ENCODE measurements at places on chromosomes 5 and 9.

DNA sequence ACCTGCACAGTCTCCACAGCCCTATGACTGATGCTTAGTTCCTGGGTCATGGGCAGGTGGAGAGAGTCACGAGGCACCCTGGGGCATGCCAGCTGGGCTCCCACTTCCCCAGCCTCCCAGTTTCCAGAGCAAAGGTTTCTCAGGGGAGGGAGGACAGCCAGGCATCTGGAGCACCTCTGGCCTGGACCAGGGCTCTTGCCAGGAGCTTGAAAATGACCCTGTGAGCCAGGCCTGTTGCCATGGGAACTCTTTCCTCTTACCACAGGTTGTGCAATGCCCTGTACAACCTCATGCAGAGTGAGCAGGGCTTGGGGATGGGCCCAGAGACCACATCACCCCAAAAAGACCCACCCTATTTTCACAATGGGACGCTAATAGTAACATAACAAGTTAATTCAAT lies 113.1 kb downstream of the PSD2 start:
- DNase-seq: no peak

DNA sequence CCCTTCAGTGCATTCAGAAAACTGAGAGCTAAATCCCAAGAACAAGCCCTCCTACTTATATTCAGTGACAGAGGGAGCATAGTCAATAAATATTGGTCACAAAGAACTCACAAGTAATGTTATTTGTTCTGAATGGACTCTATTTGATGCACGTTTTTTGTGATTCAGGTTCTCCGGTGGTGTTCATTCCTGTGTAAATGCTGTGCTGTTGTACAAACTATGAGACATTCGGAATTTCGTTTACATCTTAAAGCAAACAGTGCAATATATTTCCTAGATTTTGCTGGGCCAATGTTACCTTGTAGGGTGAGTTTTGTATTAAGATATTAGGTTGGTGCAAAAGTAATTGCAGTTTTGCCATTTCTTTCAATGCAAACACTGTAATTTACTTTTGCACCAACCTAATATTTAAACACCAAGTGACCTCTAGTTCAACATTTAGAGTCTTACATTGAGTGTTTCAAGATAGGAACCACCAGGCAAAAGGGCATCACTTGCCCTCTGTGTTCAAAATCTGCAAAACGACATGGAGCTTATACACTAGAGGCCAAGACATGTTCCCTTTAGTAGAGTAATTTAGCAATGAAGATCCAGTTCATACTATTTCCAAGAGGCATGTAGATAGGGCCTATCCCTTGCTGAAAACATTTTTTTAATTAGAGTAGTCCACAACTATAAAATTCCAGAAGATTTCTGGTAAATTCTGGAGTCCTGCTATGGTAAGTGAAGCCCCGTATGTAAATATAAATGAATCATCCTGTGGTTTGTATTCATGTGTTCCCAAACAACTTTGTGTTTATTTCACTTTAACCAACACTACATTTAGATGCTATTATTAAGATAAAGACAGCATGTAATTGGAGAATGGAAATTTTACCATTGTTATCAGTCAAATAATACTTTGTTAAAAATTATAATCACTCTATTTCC lies 444.0 kb upstream of the PTGER4 start:
- no peak for DNase-seq

- DNase-seq: no peak
These were observed at the start of gene SLC25A2 for GRCh38 chr5:141303756-141304155. TSS of gene SLC25A2 (minus strand) at chr5:141304049. CDS start at chr5:141303865, 184 bp downstream.

DNA sequence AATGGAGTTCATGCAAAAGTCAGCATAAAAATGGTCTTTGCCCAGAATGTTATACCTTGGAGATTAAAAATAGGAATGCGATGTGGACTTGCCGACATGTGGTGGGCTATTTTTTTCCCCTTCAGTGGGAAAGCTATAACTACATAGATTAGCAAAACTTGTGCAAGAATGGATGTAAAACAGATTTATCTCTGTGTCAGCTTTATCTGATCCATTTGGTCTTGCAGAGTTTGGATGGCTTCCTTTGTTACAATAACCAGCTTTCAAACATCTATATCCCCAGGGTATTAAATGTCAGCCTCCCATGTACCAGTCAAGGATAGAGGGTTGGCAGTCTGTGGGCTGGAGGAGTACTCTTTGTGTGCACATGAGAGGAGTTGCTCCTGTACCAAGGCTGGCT lies 284.9 kb downstream of the TMEM38B start:
- no peak for DNase-seq

- DNase-seq: no peak
These were observed 39.6 kb upstream of the TRIM36 start for GRCh38 chr5:115209279-115209678.

- DNase-seq: no peak
These were observed 609.6 kb downstream of the HINT1 start for GRCh38 chr5:130555429-130555828.

DNA sequence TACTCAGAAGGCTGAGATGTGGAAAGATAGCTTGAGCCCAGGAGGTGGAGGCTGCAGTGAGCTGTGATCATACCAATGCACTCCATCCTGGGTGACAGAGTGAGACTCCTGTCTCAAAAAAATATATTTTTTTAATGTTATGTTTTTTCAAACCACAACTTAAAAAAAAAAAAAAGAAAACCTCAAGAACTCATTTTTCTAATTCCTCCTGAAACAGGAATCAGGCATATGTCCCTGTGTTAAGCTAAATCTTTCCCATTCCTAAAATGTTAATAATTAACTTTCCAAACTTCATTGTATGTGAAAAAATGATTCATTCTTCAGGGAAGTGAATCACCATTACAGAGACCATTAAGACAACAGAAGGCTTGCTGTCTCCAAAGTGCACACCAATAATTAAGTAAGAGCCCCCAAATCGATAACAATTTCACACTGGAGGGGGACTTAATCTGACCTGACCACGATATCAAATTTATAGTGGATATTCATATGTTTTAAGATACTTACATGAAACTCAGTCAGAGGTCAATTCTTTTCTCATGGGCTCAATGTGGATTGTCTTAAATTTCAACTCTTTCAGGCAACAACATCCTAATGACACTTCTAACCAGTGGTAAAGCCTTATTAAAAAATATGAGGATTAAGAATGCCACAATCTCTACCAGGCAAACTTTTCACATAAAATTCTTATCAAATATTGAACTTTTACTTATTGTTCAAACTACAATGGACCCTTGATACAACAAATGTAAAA lies 5.2 kb downstream of the CEMIP2 start:
- DNase-seq: peak; percentile 61

- DNase-seq: no peak
These were observed 122.2 kb downstream of the AUH start for GRCh38 chr9:91239367-91240111.

- no peak for DNase-seq
These were observed 76.1 kb upstream of the PANK3 start for GRCh38 chr5:168655316-168655715.

DNA sequence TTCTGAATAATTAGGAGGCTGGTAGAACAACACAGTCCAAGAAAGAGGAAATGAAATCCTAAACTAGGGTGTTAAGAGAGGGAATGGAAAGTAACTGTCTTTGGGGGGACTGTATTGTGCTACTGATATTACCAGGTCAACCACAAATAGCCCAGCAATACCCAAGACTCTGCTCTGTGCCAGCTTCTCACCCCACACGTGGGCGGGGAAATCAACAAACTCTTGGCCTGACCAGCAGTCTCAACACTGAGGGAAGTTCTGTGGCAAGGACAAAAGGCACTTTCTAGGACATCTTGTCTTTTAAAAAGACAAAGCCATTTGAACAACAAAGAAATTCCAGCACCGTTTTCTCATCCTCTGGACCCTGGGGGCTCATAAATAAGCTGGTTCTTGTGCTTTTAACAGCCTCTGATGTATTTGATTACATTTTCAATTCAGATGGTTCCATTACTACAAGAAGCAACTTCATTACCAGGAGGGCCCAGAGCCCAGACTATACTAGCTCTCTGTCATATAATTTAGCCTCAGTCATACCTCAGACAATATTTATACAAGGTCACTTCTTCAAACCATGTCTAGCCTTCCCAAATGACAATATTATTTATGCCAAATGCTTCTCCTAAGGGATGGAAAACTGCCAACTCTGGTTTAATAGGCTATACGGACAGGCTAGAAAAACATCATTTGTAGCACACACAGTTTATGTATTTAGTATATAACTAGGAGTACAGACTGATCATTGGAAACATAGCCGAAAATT lies 297.8 kb downstream of the CWC27 start:
- DNase-seq: no peak

DNA sequence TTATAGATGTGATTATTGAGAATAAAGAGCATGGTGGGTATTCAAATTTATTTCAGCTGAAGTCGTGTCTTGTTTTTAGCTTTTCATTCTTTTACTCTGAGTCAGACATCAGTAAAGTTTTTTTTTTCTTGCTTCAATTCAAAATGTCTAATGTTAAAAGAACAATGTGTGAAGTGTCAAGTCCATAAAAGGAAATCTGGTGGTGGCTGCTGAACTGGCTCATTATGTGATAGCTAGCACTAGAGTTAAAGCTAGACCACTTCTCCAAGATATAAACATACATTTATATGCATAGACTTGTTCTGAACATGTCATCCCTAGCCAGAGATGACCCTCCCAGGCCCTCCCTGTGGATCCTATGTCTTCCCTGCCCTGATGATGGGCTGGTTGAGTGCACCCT lies 338.3 kb downstream of the RAB3C start:
- DNase-seq: no peak

GRCh38 chr5:137336565-137337120 lies 162.5 kb downstream of the SPOCK1 start:
- no peak for DNase-seq

DNA sequence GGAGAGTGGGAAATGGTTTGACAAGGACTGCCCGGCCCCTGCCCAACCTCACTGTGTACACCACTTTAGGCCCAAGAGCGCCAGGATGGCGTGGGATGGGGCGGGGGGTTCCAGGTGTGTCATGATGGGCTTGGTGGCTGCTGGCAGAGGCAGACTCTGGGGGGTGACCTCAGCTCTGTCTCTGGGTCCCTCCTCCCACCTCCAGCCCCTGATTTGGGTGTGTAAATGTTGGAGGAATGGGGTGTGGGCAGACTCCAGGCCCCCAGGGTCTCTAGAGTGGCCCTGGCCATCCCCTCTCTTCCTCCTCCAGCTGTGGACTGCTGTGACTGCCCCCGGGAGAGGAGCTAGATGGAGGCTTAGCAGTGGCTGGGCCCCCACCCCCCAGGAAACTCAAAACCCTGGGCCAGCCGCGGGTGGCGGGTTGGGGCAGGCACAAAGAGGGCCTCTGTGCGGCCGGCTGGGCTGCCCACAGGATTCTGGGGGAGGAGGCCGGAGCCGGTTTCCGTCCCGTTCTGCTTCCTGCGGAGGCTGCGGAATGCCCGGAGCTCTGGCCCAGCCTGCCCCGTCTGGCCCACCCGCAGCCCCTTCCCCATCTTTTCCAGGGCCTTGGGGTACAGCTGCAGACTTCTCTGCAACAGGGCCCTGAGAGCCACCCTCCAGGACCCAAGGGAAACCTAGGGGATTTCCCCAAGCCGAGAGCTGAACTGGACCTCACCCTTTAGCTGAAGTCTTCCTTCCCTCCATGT lies 23.1 kb downstream of the CXXC5 start:
- DNase-seq: no peak

- DNase-seq: no peak
These were observed 253.4 kb upstream of the RIOK2 start for GRCh38 chr5:97436405-97436804.

DNA sequence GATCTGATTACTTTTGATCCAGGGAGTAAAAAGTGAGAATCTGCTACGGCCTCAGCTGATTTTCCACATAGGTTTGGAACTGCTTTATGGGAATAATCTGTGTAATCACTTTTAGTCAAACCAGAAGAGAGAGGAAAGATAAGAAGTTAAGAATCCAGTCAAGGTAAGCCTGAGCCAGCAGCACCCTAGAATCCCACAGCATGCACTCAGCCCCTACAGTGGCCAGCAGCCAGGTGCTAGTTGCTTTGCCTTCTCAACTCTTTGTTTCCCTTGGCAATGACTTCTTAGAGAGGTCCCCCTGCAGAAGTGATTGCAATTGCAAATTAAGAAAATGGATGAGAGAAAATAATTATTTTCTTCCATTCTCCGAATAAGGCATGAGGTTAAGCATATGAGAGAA lies 59.7 kb upstream of the TMED7 start:
- DNase-seq: no peak

GRCh38 chr9:8019636-8020035 lies 220.1 kb upstream of the DMAC1 start:
- no peak for DNase-seq

DNA sequence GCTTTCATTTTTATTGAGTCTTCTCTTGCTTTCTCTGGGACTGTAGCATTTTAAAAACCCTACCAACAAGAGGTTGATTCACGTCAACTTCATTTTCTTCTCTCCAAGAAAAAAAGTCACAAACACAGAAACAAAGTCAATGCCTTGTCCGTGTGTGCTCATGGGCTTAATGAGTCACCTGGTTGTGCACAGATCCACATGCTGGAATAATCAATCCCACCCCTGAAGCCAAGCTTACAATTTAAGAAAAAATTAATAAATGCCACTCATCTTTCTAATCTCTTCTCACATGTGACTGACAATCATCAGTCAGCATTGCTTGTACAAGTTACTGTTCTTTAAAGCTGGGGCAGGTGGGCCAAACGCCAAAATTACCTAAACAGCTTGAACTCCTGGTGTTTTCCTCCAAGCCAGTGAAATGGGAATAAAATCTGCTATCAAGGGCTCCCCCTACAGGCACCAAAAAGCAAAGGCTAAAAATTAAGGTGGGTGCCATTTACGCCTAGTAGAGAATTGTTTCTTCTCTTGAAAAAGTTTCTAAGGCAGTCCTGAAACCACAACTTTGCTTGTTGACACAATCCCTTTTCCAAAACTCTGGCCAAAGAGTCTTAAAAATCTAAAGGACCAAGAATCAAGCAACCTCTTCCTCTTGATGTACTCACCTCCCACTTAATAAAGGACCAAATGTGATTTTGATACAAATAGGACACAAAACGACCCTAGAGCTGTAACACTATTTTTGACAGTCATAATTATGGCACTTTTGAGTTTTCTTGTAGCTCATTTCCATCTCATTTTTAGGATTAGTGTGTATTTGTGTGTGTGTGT lies 21.3 kb downstream of the TRMO start:
- DNase-seq: no peak

DNA sequence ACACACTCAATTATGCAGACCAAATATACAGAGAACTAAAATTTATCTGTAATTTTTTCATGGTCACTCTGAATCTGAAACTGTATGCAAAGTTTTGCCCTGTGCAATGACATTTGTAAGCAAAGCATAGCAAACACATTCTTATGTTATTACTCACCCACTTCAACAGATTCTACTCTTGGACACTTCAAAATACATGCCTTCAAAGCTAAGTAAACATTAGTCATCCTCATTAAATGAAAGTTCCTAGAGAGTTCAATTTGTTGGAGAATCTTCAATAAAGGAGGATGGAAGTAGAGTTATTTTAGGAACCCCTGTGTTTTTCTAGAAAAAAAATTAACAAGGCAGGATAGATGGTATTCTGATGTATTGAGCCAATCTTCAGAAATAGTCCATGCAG lies 639.7 kb upstream of the C9orf72 start:
- DNase-seq: peak; percentile 4

GRCh38 chr9:124011460-124012301 lies at the start of gene LHX2:
TSS of gene LHX2 (plus strand) at chr9:124011768. CDS start at chr9:124012349, 581 bp downstream.
- peak; percentile 16 for DNase-seq

Data from AG04449 (cell line).